ENCODE measurements at places on chromosomes 12 and 14.

GRCh38 chr12:52831251-52831650 is 2.9 kb downstream of the KRT79 start:
- no peak for DNase-seq

GRCh38 chr12:20205854-20206253 is 162.5 kb upstream of the PDE3A start:
- DNase-seq, result no peak

GRCh38 chr12:102484017-102484416 is 3.7 kb upstream of the IGF1 start:
- DNase-seq, result no peak

GRCh38 chr12:64229240-64229639 is 7.1 kb upstream of the KICS2 start:
- no peak for DNase-seq
